ENCODE measurements at places on chromosomes 6 and 20.

- DNase-seq: no peak
Observed at GRCh38 chr6:36929152-36929551, 25.4 kb upstream of the PI16 start.

- no peak for DNase-seq
Observed at GRCh38 chr6:34152042-34152524, 6.2 kb upstream of the GRM4 start.

GRCh38 chr20:62133051-62133845, 9.9 kb downstream of the PSMA7 start:
- no peak for DNase-seq

- DNase-seq: no peak
Observed at GRCh38 chr6:82712826-82713225, 349.2 kb downstream of the TPBG start.

- DNase-seq: no peak
Observed at GRCh38 chr20:62935968-62936585, 1.9 kb upstream of the GID8 start.

DNA sequence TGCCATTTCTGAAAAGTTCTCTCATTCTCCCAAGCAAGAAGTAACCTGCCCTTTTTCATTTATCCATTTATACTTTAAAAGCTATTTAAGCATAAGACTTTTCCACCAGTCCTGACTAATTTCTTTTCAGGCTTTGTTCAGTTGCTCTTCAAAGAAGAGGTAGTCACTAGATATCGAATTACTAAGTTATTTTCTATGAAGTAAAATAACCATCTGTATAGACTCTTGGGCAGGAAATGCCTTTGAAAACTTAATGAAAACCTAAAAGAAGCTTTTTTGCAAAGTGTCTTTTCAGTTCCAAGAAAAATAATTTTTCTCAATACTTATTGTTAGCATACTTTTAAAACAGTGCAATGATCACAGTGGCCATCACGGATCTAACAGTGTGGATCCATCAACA, 31.3 kb upstream of the LAMP5 start:
- DNase-seq: no peak

- peak; percentile 23 for DNase-seq
Observed at GRCh38 chr20:50385733-50386640, 124.2 kb upstream of the PTPN1 start.

DNA sequence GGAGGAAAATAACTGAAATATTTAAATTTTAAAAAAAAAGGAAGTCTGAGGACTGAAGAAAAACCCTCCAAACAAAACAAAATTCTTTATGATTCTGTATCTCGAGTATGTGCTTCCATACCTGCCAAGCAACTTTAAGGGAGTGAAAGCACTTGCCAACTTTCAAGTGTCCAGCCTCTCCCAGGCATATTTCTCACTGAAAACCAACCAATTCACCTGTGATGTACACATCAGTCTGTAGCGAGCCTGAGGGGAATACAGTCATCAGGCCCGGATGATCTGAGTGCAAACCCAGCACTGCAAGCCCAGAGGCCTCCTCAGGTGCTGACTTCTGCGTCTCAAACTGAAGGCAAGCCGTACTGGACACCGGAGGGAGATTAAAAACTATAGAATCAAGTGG, 164.8 kb upstream of the NT5E start:
- no peak for DNase-seq

DNA sequence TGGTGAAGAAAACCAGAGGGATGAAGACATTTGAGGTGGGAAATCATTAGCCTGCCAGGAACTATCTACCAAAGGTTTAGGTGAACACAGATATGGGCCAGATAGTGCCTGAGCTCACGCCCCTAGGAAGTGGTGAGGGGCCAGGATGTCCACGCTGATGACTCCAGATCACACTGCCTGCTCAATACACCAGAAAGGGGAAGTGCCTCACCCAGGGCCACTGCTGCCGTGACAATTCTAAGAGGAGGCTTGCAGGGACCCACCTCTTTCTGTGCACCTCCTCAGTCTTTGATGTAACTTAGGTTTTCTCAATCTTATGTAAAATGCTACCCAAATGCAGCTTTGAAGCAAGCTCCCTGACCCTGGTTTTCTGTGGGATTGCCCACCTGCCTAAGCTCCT, 5.4 kb upstream of the RAB44 start:
- no peak for DNase-seq
